Activated T-helper 17 cell treated with anti-CD3 and anti-CD28 coated beads, Interleukin-2, amount 50 U/mL, for 72 hours (primary cell): ENCODE measurements at places on chromosomes 5 and 9. TPM values are rescaled to one million over a fixed set of nuclear protein-coding genes. Genes with fewer than 3 reads are reported as not detected.
A peak's percentile ranks its signal among the peaks of the same experiment; 100 is the strongest.

- peak; percentile 63 for ATAC-seq
Measured at GRCh38 chr5:168137265-168137664, 154.2 kb upstream of the WWC1 start.

The DMAC1 gene
- 23.6 TPM for total RNA-seq

The RASEF gene
- not detected for total RNA-seq

The REEP2 gene
- total RNA-seq: 2.0 TPM

GRCh38 chr5:148145916-148146315, 22.4 kb upstream of the SPINK14 start:
- no peak for ATAC-seq

The PSD2 gene
- not detected for total RNA-seq

The SH3TC2 gene
- not detected for total RNA-seq

- ATAC-seq: no peak
Measured at GRCh38 chr9:37621273-37622121, 29.1 kb upstream of the TOMM5 start.

DNA sequence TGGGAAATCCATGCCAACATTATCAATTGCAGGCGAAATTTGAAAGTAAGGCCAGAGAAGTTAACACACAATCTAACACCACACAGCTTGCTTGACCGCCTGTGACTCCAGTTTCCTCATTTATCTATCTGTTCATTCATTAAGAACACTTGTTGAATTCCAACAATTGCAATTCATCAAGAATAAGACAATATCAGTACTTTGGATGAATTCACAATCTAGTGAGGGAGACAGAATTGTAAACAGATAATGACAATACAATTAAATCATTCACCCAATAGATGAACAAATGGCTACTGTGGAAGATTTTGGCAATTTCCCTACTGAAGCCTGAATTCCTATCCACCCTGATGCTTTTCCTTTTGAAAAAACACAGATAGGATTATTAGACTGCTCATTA, 181.6 kb downstream of the TRIM36 start:
- no peak for ATAC-seq

The IL4 gene
- total RNA-seq: not detected

GRCh38 chr5:155211764-155212163, 198.2 kb downstream of the KIF4B start:
- ATAC-seq: no peak

GRCh38 chr9:35729700-35730485, 2.1 kb downstream of the TLN1 start:
- ATAC-seq: peak; percentile 5

The RAD17 gene
- total RNA-seq: 25.8 TPM

DNA sequence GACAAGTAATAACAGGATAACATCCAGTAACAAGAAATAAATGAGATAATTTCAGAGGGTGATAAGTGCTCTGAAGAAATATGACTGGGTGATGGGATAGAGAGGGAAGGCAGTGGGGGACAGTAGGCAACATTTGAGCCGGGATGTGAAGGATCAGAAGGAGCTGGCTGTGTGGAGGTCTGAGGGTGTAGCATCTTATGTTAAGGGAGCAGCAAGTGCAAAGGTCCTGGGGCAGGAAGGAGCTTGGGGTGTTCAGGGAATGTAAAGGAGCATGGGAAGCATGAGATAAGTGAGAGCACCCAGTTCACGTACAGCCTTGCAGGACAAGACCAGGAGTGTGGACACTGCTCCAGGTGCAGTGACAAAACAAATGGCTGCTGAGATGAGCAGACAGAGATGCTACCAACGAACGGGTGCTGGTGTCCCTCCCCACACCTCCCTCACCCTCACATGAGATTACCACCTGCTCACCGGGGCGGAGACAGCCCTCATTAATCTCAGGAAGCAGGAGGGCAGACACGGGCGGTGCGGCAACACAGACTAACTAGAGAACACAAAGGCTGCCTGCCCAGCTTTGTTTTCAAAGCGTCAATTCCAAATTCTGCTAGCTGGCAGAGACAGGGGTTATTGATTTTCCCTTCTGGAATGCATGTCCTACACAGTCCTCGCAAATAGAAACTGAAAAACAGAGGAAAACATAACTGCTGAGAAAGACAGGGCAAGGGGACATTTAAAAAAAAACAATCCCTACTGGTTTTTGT, 298.1 kb upstream of the PANK3 start:
- no peak for ATAC-seq

The OLFML2A gene
- total RNA-seq: not detected
